Stimulated activated CD4-positive, alpha-beta T cell treated with anti-CD3 and anti-CD28 coated beads, Interleukin-1b, Interleukin-23, amount 100 ng/mL, for 48 hours (primary cell): ENCODE measurements at places on chromosomes 2 and 18.
A peak's percentile ranks its signal among the peaks of the same experiment; 100 is the strongest.

- DNase-seq: no peak
Measured at GRCh38 chr2:106115250-106115649, 78.9 kb downstream of the UXS1 start.

DNA sequence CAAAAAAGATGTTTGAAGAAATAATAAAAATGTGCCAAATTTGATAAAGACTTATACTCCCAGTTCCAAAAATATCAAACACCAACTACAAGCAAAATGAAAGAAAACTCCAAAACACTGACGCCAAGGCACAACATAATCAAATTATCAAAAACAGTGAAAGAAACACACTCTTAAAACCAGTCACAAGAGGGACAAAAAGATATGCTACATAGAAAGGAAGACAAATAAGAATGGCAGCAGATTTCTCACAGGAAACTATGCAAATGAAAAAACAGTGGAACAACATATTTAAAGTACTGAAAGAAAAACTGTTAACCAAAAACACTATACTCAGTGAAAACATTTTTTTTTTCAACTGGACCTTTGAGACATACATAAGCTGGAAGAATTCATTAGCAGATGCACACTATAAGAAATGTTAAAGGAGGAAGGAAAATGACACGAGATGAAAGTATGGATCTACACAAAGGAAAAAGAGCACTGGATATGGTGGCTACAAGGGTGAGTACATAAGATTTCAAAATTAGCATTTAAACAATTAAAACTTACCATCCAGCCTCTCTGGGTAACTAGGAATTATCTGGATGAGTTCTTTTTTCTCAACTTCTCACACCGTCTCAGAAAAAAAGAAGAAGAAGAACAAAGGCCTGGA, 94.0 kb upstream of the ACVR1C start:
- DNase-seq: no peak

GRCh38 chr2:149101818-149102217, 63.3 kb downstream of the LYPD6B start:
- DNase-seq: no peak

DNA sequence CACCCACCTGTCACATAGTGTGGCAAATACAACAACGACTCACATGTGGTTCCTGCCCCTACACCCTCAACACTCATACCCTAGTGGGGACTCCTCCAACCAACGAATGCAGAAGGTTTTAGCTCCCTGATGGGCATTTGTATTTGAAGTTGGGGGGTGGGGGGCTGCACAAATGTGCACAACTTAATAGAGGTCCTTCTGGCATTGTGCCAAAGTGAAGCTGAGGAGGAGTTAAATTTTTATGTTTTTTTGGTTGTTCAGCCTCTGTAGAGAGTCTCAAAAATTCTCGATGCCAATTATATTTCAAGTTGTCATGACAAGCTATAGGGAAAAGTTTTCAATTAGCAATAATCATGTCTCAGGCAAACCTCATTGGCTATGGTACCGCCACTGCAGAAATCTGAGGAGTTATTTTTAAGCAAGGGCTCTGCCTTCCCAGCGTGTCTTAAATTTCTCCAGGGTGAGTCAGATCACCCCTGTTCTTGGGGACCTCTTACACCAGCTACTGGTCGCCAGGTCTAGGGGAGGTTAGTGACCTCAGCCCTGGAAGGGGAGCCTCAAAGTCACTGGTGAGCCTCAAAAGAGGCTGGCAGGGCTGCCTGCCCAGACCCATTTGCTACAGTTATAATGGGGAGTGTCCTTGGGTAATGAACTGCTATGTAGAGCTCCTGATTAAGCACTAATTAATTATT, 102.7 kb upstream of the TAF1B start:
- DNase-seq: no peak

GRCh38 chr2:31333046-31333445, 81.5 kb downstream of the XDH start:
- DNase-seq: no peak

- no peak for DNase-seq
Measured at GRCh38 chr2:60267122-60267521, 286.3 kb downstream of the BCL11A start.

GRCh38 chr2:33425161-33425560, 51.3 kb upstream of the RASGRP3 start:
- no peak for DNase-seq

DNA sequence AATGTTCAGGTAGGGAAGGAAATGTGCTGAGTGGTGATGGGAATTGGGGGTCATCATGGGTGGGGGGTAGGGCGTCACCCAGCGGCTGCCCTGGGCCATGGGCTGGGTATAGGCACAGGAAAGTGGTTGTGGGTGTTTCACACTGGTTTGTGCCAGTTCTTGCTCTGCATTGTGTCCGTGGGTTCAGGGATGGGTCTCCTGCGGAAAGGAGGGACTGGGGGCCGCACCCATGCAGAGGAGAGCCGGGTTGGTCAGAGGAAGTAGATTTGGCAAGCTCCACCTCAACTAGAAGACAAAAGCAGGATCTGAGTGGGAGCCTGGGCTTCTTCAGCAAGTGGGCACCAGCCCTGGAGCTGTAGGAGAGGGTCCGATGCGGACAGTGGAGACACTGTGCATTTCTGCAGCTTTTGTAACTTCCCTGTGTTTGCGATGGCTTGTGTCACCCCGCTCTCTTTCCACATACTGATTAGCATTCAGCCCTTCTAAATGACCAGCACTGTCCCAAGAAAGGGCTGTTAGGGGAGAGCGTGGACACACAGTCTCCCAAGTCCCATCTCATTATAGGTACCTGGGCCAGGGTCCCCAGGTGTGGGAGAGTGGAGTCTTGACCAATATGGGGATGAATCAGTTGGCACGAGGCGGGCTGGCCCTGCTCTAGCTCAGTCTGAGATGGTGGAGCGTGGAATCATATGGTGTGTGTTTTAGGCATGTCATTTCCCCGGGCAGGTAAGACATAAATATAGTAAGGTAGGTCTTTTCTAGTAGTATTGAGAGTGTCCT, 67.2 kb downstream of the LRRFIP1 start:
- no peak for DNase-seq

DNA sequence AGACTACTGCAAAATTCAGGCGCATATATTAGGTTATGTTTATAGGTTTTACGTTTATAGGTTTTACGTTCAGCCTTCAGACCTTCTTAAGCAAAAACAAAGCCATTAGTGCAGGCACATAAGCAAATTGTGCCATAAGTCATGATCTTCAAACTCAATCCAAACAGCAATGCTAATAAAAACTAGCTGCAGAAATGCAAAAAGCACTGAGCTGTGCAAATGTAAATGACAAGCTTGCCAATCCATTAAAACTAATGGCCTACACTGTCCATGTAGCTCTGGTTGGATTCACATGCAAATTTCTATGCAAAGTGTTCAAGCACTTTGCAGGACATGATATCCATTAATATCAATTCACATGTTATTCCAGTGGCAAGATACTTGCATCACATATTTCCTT, 50.9 kb downstream of the LRPPRC start:
- DNase-seq: no peak

DNA sequence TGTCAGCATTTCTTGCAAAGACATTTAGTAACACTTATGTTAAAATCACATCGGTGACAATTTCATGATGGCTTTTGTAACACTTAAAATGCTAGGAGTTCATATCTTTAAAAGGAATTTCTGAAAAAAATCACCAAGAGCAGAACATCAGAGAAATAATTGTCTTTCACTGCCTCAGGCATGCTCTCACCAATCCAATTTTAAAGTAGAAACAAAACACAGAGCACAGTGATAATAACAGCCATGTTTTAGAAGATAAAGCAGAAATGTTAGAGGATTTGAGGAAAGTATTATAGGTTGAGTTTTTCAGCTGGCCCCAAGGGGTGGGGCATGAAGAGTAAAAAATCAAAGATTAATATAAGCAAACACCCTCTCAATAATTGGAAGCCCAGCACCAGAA, 1037.6 kb downstream of the DSC3 start:
- no peak for DNase-seq

GRCh38 chr18:48991319-48991660, 40.5 kb upstream of the SMAD7 start:
- DNase-seq: no peak

DNA sequence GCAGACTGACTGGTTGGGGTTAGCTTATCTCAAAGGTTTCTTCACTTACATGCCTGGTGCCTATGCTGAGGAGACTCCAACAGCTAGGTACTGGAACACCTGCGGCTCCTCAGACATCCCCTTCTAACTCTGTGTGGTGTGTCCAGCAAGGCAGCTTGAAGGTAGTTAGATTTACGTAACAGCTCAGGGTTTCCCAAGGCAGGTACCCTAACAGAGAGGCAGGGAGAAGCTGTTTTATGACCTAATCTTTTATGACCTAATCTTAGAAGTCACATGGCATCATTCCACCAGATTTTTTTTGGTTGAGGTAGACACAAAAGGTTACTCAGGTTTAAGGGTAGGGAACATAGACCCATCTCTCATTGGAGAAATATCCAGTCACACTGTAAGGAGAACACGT, 17.4 kb upstream of the PAPOLG start:
- DNase-seq: no peak

DNA sequence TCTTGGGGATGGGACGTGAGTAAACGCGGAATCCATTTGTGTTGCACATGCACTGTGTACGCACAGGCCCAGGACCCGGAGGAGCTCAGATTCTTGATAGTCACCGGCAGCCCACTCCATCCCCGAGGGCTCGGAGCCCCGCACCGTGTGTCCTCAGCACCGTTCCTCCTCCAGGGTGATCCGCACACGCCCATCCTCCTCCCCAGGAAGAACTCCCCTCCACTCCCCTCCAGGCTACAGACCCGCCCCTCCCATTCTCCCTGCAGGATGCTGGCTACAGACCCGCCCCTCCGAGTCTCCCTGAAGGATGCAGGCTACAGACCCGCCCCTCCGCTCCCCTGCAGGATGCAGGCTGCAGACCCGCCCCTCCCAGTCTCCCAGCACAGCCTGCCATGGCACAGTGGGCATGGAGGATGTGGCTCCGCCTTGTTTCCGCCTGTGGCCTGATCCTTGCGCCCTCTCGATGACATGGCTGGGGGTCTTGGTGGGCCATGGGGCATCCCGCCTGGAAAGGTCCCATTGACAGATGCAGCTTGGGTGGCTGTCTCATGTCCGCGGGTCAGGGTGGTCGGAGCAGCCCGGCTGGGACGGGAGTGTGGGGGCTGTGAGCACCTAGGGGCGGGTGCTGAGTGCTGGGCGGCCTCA, 14.1 kb downstream of the CTDP1 start:
- no peak for DNase-seq

GRCh38 chr18:33830213-33830612, 252.2 kb downstream of the ASXL3 start:
- DNase-seq: no peak

GRCh38 chr2:40256008-40256407, 195.9 kb downstream of the SLC8A1 start:
- no peak for DNase-seq

DNA sequence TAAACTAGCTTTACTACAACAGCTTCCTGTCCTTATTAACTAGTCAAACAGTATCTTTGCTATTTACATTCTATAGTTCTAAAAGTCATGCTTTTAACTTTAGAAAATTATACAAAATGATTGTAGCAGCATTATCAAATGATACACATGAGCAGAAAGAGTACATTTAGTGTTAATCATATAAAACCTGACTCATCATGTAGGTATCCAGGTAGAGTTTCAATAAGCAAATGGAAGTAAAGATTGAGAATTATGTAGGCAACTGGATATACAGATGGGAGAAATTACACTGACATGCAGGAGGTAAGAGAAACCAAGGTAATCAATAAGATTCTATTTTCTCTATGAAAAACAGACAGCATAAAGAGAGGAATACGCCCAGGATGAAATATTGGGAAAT, 33.8 kb downstream of the TRIP12 start:
- no peak for DNase-seq

GRCh38 chr18:44807766-44808165, 127.1 kb downstream of the SETBP1 start:
- no peak for DNase-seq

- DNase-seq: no peak
Measured at GRCh38 chr18:56565046-56565445, 73.3 kb downstream of the TXNL1 start.

- peak; percentile 10 for DNase-seq
Measured at GRCh38 chr2:200306931-200307723, 634 bp downstream of the SPATS2L start.

DNA sequence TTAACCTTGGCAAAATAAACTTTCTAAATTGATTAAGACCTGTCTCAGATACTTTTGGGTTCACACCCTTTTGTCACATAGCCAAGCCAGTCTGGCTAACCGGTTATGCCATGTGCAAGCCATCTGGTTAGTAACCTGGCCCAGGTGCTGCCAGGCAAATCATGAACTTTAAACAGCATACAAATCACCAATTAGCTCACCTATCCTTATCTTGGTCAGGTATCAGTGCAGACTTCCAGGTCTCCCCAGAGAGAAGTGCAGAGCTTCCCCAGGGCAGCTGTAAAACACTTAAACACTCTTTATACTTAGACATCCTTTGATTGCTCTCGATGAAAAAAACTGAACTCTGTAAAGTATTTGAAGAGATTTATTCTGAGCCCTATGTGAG, 14.9 kb upstream of the MC5R start:
- no peak for DNase-seq

GRCh38 chr2:120465989-120466703, 120.2 kb downstream of the INHBB start:
- no peak for DNase-seq

DNA sequence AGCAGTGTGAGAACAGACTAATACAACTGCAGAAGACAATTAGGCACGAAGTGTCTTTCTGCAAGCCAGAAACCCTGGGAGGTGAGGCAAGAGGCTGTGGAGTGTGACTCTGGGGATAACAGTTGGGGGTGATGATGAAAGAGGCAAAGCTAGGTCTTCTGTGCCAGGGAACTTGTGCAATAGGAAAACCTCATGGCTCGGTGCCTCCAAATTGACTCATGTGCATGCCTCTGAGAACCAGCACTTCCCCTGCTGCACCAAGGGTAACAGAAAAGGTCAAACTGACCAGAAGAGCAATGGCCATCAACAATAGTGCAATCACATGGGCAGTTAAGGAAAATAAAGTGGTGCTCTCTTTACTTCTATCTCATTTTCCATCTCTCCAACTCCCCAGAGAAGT, 136.4 kb downstream of the SCG2 start:
- no peak for DNase-seq

DNA sequence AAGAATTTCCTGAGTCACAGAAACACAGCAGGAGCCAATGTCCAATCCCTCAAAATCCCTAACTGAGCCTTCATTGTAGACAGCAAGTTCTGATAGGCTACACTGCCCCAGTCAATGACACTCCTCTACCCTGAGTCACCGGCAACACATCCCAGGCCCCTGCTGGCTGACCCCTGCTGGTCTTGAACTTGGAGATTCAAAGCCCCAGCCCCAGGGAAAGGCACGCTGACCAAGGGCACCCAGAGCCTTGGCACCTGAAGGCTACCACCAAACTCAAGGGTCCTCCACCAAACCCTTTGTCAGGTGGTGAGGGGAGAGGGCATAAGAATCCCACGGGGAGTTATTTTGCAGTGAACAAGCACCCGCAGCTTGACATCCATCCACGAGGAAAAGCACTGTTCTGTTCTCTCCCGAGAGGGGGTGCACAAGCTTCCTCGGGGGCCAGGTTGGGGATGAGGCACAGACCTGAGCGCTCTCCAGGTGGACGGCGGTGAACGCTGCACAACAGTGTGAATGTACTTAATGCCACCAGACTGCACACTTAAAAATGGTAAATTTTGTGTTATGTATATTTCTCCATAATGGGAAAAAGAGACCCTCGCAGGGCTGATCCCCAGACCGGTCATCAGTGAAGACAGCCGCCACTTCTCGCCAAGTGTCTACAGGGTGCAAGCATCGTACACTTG, 46.9 kb downstream of the TFCP2L1 start:
- DNase-seq: no peak

GRCh38 chr18:75247611-75248421, 37.2 kb downstream of the TSHZ1 start:
- no peak for DNase-seq

- DNase-seq: no peak
Measured at GRCh38 chr2:212708355-212708754, 169.8 kb upstream of the ERBB4 start.
